ENCODE measurements at places on chromosomes 5 and 9.

DNA sequence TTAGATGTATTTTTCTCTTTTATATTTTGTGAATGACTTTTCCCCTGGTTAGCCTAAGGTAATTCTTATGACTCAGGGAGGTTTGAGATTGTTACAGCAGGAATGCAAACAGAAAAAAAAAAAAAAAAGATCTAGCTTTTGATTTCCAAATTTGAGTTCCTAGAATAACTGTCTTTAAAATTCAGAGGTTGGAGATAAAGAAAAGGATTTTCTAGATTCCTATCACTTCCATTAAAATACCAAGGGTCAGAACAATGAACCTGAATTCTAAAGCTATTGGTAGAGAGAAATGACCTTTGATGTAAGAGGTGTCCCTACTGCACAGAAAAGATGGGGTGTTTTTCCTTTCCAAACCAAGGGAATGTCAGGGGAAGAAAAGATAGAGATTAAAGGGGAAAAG is 262.5 kb downstream of the DOCK8 start:
- no peak for DNase-seq

DNA sequence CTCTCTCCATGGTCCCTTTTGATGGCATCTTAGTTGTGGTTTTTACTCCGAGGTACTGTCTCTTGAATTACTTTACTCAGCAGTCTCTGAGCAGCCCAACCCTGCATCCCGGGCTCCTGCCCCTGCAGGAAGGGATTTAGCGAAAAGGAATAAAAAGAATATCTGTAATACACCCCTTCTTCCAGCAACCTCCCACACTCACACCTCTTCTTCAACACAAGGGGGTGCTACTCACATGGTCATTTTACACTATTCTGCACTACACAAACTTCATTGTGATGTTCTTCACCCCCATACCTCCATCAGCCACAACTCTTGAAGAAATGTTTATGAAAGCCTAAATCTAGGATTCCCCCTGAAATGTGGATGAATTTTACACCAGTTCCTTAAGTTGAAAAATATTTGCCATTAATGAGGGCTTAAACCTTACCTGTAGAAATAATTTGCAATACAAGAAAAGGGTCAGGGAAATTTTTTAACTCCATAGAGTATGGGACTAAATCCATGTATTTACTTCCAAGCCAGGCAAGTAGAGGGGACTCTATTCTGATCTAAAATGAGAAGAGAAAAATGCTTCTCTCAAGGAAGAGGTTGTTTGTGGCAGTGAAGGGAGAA is 26.0 kb downstream of the TPD52L3 start:
- DNase-seq, result peak; percentile 20

GRCh38 chr5:175628668-175629067 is 29.2 kb upstream of the HRH2 start:
- no peak for DNase-seq

DNA sequence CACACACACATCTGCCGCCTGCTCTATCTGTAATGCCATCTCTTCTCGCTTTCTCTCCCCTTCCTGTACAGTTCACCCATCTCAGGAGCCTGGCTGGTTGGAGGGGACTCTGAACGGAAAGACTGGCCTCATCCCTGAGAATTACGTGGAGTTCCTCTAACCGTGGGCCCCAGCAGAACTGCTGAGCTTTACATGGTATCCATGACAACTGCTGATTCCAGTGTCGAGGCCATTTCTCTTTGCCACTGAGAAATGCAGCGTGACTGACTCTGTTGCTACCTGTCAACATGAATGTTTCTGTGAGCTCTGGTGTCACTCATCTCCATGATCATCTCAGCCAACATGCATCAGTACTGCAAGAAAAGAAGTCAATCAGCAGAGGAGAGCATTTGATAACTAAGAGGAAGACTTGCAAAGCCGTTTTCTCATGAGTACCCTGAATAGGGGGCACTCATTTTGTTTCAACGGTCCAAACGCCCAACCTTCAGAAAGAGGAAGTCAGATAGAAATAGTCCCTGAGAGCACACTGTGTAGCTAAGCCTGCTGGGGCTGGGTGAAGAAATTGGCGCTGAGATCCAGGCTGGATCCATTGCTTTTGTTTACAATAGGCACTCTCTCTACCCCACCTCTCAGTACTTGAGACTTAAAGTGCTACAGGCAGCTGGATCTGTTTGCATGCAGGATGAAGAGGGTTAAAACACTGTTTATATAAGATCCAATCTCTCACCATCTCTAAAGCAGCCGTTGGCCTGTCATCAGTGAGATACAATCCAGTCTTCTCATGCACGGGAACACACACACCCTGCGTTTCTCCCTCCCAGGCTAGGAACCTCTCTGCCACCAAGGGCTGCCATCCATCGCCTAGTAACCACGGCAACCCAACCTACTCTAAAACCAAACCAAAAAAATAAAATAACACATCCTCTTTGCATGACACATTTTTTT is 180.9 kb downstream of the NR3C1 start:
- DNase-seq, result peak; percentile 94

DNA sequence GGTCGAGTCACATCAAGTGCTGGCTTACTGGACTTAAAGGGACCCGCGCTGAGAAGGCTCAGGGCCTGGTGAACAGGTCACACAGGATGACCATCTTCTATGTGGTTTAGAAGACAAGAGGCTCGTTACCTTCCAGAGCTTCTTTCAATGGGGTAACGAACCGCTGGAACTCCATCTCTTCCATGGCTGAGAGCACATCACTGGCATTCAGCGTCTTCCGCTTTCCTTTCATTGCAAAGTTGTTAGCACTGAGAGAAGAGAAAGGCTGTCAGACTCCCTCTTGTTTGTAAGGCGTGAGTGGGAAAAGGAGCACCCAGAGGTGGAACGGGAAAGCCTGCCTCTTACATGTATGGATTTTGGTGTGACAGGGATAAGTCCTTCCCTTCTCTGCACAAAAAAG is 994 bp downstream of the POLE3 start:
- DNase-seq, result no peak

- peak; percentile 91 for DNase-seq
Measured at GRCh38 chr5:177496727-177497291, 595 bp downstream of the PDLIM7 start.

DNA sequence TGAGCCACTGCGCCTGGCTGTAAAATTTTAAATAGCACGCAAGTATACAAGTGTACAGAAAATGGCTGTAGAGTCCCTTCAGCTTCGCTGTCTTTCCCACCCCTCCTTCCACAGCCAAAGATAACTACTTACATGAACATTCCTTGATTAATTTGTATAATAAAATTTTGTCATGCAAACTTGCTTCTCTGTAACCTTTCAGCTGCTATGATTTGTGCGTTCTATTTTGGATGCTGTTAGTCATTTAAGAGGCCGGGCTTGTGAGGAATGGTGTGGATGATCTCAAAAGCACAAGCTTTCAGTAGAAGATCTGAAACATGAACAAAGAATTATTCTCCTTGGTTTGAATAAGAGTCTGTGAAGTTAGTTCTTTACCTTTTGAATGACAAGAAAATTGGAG is 115.0 kb upstream of the TLE1 start:
- DNase-seq, result no peak

DNA sequence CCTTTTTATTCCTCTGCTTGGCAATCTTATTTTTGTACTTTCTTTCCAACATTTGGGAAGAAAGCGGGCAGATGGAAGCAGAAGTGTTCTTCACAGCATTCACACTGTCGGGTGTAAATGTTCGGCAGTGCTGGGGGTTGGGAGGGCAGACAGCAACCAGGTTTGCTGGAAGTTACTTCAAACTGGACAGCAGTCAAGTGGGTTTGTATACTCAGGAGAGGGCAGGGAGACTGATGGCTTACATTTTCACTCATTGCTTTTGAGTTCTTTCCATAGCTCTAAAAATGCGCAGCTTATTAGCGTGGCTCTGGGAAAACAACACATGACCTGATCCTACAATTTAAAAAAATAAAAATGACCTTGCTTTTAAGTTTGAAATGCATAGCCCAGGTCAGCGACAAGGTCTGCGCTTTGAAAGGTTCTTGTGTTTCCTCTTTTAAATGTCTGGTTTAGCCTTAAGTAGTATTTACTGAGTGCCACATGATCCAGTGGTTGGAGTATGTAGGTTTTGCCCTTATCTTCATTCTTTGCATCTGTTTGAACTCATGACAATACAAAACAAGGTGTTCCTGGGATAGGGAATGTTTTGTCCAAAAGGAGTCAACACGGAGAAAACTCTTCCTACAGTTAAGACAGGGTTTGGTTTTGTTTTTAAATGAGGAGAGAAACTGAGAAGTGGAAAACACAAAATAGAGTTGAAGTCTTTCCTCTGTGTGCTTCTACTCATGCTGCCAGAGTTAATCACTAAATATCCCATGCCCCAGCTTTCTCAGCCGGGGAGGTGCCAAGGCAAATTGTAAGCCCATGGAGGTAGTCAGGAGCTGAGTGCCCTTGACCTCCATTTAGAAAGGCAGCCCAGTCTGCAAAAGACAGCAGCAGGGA is 132.7 kb upstream of the DMRT1 start:
- DNase-seq, result no peak

DNA sequence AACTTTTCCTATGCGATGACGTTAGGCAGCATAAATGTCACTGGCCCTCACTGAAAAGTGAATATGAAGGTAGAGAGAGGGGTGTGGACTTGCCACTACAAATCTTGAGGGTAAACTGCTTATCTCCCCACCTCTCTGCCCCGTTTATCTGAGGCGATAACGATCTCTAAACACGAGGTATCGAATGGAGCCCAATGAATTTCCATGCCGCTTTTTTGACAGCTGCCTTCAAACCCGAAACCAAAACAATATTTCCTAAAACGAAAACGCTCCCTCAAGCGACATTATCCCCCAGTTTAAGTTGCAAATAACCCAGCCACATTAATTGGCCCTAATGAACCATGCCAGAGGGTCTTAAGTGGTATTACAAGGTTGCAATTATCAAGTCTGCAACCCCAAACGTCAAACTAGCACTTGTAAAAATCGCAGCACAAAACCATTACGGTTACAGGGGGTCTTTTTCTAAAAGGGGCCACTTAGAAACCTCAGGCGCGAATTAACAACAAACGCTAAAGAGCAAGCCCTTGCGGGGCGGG is 1.4 kb downstream of the NR3C1 start:
- DNase-seq, result no peak

GRCh38 chr9:91056917-91057316 is 255.3 kb downstream of the SYK start:
- DNase-seq, result no peak

DNA sequence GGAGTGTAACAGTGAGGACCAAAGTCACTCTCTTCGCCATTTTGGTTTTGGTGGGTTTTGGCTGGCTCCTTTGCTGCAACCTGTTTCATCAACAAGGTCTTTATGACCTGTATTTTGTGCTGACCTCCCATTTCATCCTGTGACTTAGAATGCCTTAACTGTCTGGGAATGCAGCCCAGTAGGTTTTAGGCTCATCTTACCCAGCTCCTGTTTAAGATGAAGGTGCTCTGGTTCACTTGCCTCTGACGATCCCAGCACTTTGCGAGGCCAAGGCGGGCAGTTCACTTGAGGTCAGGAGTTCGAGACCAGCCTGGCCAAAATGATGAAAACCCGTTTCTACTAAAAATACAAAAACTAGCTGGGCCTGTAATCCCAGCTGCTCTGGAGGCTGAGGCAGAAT is 1.8 kb upstream of the CKS2 start:
- no peak for DNase-seq

- peak; percentile 76 for DNase-seq
Measured at GRCh38 chr9:136267261-136268111, 21.9 kb upstream of the QSOX2 start.

DNA sequence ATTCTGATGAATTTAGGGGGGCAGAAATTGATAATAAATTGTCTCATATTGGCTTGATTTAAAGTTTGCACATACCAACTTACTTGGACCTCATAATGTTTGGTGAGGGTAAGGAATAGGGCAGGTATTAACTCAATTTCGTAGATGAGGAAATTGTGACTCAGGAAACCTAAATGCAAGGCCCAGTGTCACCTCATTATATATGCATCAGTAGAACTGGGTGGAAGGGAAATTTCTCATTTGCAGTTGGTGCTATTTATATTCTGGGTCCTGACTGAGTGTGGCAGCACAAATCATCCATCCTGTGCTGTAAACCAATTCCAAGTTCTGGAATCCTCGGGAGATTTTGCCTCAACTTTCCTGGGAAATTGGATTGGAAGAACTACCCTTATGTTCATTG is 103.0 kb downstream of the SPATA31D1 start:
- no peak for DNase-seq

GRCh38 chr5:76202182-76202581 is 119.0 kb downstream of the SV2C start:
- DNase-seq, result no peak

DNA sequence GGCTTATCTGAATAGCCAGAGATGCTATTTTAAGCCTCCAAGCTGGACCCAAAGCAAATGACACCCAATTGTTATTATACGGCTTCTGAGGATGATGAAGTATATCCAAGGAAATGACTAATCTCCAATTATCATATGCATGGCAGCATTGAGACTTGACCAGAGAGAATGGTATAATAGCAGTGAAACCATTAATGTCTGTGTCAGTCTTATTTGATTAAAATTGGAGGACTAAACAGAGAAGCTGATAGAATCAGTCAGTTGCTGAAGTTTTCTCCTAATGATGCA is 200.5 kb downstream of the EFNA5 start:
- DNase-seq, result no peak

DNA sequence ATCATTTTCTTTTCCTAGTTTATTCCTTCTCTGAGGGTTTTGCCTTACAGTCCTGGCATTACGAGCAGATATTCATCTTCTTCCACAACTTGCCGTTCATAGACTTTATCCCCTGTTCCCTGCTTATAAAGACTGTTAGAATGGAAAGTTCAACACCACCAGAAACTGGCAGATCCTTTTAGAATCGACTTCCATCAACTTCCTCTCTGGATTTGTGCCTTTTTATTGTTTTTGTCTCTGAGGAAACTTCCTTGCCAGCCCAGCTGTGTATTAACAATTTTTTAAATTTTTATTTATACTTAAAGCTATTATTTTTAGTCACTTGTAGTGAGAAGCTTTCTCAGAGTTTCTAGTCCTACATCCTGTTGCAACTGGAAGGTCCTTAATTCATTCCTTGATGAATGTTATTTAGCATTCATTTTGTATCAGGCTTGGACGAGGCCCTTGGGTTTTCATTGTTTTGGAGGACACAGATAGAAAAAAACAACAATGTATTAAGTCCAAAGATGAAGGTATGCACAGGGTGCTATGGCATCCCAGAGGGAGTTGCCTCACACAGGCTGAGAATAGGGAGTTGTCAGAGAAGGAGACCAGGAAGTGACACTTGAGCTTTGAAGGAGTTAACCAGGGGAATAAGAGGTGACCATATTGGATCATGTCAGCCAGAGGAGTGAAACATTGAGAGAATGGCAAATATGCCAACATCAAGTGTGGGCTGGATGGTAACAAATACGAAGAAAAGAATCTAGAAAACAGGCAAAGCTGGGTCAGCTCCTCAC is 81.3 kb downstream of the ADAMTSL1 start:
- no peak for DNase-seq

GRCh38 chr9:21015995-21016394 is 15.4 kb downstream of the HACD4 start:
- no peak for DNase-seq
